ENCODE measurements at places on chromosomes 4 and X. TPM values are rescaled to one million over a fixed set of nuclear protein-coding genes. Genes with fewer than 3 reads are reported as not detected.
A peak's percentile ranks its signal among the peaks of the same experiment; 100 is the strongest.

- H3K27me3 ChIP-seq: peaks cover 9% of the 10 kb centered on the region
- H3K4me3 ChIP-seq: no peak within 1 kb of the TSS
- H3K27ac ChIP-seq: no peak within 1 kb of the TSS
- no peaks in the 10 kb centered on the region for H3K36me3 ChIP-seq
- no peak for DNase-seq
Observed at GRCh38 chr4:73869130-73870055, at the start of gene CXCL1. Gene CXCL1, plus strand, starts transcription at chr4:73869393. Its CDS starts 78 bp downstream, at chr4:73869471.

- no peak for DNase-seq
- no peaks in the 10 kb centered on the region for H3K36me3 ChIP-seq
- H3K27ac ChIP-seq: no peak overlapping the region
- no peak overlapping the region for H3K4me3 ChIP-seq
Observed at GRCh38 chrX:25151749-25152148, 136.0 kb upstream of the ARX start.

DNA sequence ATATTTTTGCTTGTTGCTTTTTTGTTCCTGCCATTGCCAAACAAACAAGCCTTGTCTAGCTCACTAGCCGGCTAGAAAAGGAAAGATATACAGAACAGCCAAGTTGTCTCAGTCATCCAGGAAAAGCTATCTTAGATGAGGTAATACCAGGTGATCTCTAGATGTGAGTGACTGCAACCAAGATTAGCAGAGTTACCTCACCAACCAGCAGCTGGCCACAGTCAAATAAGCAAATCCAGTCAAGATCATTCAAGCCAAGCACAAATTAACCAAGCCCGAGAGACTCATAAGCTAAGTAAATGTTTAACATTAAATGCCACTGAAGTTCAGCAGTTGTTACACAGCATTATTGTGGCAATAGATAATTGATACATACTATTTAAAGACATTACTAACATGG lies 108.6 kb downstream of the CENPC start:
- H3K36me3 ChIP-seq: peaks cover 18% of the 10 kb centered on the region
- no peaks in the 10 kb centered on the region for H3K4me1 ChIP-seq
- no peak for DNase-seq
- H3K27ac ChIP-seq: no peak overlapping the region

The NEUROG2 gene
- not detected for total RNA-seq

GRCh38 chr4:53905941-53906377 lies 158.4 kb downstream of the CHIC2 start:
- peaks cover 18% of the 10 kb centered on the region for H3K27me3 ChIP-seq
- no peak overlapping the region for H3K27ac ChIP-seq
- H3K4me1 ChIP-seq: peaks cover 13% of the 10 kb centered on the region
- DNase-seq: peak; percentile 18
- no peaks in the 10 kb centered on the region for H3K36me3 ChIP-seq
- peak overlapping the region; percentile 43 for H3K4me3 ChIP-seq

DNA sequence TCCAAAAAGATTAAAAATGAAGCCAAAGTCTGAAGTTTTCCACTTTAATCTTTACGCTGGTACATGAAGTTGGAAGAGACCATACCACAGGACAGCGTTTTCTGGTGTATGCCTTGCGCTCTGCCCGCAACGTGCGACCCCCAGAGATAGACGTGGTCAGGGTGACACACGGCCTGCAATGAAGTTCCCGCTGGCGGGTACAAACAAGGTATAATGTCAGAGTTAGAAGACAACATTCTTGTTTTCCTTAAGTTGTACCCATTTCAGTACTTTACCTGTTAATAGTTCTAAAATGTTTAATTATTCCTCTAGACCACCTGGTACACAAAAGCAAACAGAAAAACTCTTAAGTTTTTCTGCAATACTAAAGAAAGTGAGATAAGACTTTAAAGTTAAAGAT lies 4.8 kb downstream of the HNRNPDL start:
- H3K27me3 ChIP-seq: no peaks in the 10 kb centered on the region
- H3K4me3 ChIP-seq: no peak overlapping the region
- H3K4me1 ChIP-seq: peaks cover 22% of the 10 kb centered on the region
- no peak overlapping the region for H3K27ac ChIP-seq

The GPRASP1 gene
- 22.5 TPM for total RNA-seq

DNA sequence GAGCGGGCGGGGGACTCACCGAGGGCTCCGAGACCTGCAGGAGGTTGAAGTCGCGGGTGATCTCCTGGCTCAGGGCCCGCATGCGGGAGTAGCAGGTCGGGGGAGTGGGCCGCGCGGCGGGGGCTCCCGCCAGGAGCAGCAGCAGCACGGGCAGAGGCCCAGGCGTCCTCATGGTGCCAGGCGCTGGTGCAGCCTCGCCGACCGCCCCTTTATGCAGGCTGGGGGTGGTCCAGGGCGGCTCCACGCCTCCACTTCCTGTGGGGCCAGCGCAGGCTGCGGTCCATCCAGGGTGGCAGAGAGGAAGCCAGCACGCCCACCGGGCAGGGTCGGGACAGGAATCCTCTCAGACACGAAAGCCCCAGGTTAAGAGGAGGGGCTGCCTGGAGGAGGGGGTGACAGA lies at the start of gene CYTL1:
Gene CYTL1 (minus strand): TSS at position 185 of the 400 bp plus-strand sequence. CDS start 13 bp downstream, at position 172.
- no peaks in the 10 kb centered on the region for H3K27me3 ChIP-seq
- no peak for DNase-seq
- no peak within 1 kb of the TSS for H3K27ac ChIP-seq
- no peak within 1 kb of the TSS for H3K4me3 ChIP-seq
- H3K4me1 ChIP-seq: peaks cover 8% of the 10 kb centered on the region
- H3K36me3 ChIP-seq: no peaks in the 10 kb centered on the region

The HMX1 gene
- not detected for total RNA-seq

GRCh38 chrX:106401965-106402559 lies 209.7 kb upstream of the RADX start:
- no peak overlapping the region for H3K4me3 ChIP-seq
- no peaks in the 10 kb centered on the region for H3K36me3 ChIP-seq
- no peak for DNase-seq
- no peaks in the 10 kb centered on the region for H3K27me3 ChIP-seq

The RPS6KA3 gene
- 64.0 TPM for total RNA-seq

DNA sequence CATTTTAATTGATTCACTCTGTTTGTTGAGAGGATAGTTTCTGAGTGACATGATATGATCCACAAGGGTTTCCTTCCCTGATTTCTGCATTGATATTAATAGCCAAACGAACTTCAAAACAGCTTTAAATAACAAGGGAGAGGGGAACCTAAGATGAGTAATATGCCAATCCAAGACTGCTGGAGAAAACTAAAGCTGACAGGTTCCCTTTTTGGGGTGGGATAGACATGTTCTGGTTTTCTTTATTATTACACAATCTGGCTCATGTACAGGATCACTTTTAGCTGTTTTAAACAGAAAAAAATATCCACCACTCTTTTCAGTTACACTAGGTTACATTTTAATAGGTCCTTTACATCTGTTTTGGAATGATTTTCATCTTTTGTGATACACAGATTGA lies 182.2 kb downstream of the AR start:
- no peaks in the 10 kb centered on the region for H3K36me3 ChIP-seq
- H3K4me1 ChIP-seq: no peaks in the 10 kb centered on the region
- H3K4me3 ChIP-seq: no peak overlapping the region
- no peak for DNase-seq
- no peaks in the 10 kb centered on the region for H3K27me3 ChIP-seq
- H3K27ac ChIP-seq: no peak overlapping the region

The GPR173 gene
- 0.17 TPM for total RNA-seq

GRCh38 chr4:182862921-182863320 lies 54.3 kb downstream of the DCTD start:
- no peak overlapping the region for H3K4me3 ChIP-seq
- H3K27ac ChIP-seq: no peak overlapping the region
- no peak for DNase-seq

GRCh38 chr4:164716901-164717300 lies 37.0 kb upstream of the SMIM31 start:
- H3K4me1 ChIP-seq: no peaks in the 10 kb centered on the region
- no peak for DNase-seq
- H3K36me3 ChIP-seq: no peaks in the 10 kb centered on the region
- no peak overlapping the region for H3K27ac ChIP-seq

DNA sequence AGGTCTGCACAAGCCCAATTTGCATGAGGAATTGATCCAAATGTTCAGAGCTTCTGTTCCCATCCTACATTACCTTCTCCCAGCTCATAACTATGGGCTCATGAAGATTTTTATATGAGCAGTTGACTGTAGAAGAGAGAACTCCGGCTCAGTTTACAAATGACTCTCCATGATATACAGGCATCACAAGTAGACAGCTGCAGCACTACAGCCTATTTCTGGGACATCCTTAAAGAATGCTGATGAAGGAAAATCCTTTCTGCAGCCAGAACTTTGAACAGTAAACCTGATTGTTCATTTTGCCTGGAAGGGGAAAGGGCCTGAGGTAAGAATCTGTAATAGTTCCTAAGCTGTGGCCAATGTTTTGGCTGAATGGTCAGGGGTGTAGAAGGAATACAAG lies 174.1 kb upstream of the CXCL13 start:
- H3K36me3 ChIP-seq: no peaks in the 10 kb centered on the region
- H3K27ac ChIP-seq: no peak overlapping the region
- peaks cover 3% of the 10 kb centered on the region for H3K27me3 ChIP-seq

GRCh38 chr4:14857981-14858380 lies 144.3 kb upstream of the CPEB2 start:
- H3K36me3 ChIP-seq: no peaks in the 10 kb centered on the region
- no peak for DNase-seq
- H3K27ac ChIP-seq: no peak overlapping the region
- no peak overlapping the region for H3K4me3 ChIP-seq
- H3K4me1 ChIP-seq: no peaks in the 10 kb centered on the region

The HNRNPH2 gene
- total RNA-seq: 57.1 TPM

GRCh38 chr4:174550541-174550940 lies 28.3 kb upstream of the HPGD start:
- H3K27ac ChIP-seq: no peak overlapping the region
- no peak overlapping the region for H3K4me3 ChIP-seq
- H3K27me3 ChIP-seq: no peaks in the 10 kb centered on the region
- no peak for DNase-seq
- no peaks in the 10 kb centered on the region for H3K36me3 ChIP-seq

- H3K4me3 ChIP-seq: no peak overlapping the region
- no peaks in the 10 kb centered on the region for H3K36me3 ChIP-seq
- no peak overlapping the region for H3K27ac ChIP-seq
- DNase-seq: no peak
Observed at GRCh38 chr4:947491-947971, 15.3 kb downstream of the TMEM175 start.

- no peaks in the 10 kb centered on the region for H3K36me3 ChIP-seq
- DNase-seq: no peak
- no peak overlapping the region for H3K27ac ChIP-seq
- H3K27me3 ChIP-seq: no peaks in the 10 kb centered on the region
Observed at GRCh38 chr4:13240066-13240465, 244.1 kb downstream of the RAB28 start.

The SATL1 gene
- not detected for total RNA-seq

The CFI gene
- total RNA-seq: not detected

GRCh38 chr4:20299515-20299914 lies 47.8 kb downstream of the SLIT2 start:
- no peaks in the 10 kb centered on the region for H3K4me1 ChIP-seq
- H3K4me3 ChIP-seq: no peak overlapping the region
- H3K27me3 ChIP-seq: no peaks in the 10 kb centered on the region
- no peak overlapping the region for H3K27ac ChIP-seq
- no peaks in the 10 kb centered on the region for H3K36me3 ChIP-seq
- no peak for DNase-seq

All from B cell (primary cell).